ENCODE measurements at places on chromosomes 12 and 14.

GRCh38 chr12:82870771-82871377 lies 184.2 kb downstream of the TMTC2 start:
- no peak for DNase-seq

DNA sequence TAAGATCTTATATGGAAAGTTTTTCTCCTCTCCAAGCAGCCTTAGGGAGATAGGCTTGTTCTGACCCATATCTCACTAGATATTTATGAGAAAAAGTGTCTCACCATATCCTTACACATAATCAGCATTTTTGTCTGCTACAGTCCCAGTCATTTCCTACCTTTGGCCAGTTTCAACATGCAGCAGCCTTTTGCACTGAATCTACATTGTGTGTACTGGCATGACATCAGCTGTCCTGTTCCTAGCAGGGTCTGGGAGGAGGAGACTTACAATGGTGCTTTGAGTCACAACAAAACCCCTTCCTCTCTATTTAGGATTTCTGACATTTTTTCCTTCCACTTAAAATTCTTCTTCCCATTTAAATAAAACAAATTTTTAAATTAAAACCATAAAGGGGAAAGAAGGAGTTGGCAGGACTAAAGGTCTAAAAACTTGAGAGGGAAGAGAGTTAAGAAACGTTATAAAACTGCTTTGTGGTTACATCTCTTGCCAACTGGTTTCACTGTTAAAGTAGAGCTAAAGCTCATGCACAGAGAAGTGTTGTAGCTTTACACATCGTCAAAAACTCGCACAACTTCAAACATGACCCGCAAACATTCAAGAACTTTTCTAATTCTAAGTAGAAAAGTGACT lies 53.3 kb upstream of the CERS5 start:
- DNase-seq, result no peak

GRCh38 chr12:52741375-52742195 lies 35.6 kb downstream of the KRT76 start:
- DNase-seq, result peak; percentile 20

DNA sequence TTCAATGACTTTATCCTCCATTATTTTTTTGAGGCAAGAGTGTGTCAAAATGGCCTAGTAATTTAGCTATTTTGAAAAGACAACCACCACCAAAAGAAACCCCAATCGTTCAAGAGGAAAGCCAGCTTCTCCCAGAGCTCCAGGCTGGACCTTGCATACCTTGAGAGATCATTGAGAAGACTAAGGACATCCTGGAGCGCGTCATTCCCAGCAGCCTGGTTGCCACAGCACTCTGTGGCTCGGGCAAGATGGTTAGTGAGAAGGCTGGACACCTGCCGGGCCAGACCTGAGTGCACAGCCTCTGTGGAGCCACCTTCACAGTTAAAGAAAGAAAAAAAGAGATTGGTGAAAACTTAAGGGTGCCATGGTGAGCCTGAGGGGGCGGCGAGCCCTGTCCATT lies 111.4 kb downstream of the TRAFD1 start:
- no peak for DNase-seq

- DNase-seq, result no peak
These were observed 25.0 kb downstream of the EIF2S1 start for GRCh38 chr14:67385120-67385519.

GRCh38 chr14:49966971-49967630 lies 74.2 kb downstream of the ARF6 start:
- DNase-seq, result no peak

DNA sequence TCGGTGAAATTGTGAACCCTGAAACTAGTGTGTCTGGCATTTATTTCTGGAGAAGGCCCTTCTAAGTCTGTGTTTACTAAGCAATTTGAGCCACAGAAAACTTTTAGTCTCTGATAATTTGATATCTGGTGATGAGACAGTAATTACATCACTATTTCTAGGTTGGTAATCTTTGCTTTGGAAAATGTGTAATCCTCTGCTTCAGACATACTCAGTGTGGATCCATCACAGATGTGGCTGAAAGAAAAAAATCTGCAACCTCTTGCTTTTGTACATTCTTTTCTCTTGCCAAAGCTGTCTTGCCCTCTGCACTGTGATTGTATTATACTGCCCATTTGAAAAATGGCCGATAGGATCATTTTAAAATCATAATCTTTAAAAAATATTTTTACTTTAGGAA lies 78.1 kb downstream of the PELI2 start:
- no peak for DNase-seq

- no peak for DNase-seq
These were observed 32.8 kb downstream of the NOC4L start for GRCh38 chr12:132176920-132177551.

DNA sequence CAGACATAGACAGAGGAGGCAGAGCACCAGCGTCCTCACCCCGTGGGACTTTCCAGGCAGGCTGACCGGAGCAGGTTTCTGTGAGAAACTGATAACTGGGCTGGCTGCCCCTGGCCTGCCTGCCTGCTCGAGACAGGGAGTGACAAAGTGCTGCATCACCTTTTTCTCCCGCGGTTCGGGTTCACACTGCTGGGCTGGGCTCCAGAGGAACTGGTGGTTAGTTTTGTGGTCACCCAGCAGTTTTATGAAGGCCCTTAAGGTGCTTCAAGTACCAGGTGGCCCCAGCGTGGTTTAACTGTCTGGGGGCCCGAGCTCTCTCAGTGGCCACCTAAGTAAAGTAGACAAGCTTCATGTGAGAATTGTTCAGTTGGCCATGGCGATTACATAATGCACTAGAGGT lies 1073.6 kb downstream of the BCL11B start:
- peak; percentile 9 for DNase-seq
